ENCODE measurements at places on chromosomes 16 and 17.
A peak's percentile ranks its signal among the peaks of the same experiment; 100 is the strongest.

DNA sequence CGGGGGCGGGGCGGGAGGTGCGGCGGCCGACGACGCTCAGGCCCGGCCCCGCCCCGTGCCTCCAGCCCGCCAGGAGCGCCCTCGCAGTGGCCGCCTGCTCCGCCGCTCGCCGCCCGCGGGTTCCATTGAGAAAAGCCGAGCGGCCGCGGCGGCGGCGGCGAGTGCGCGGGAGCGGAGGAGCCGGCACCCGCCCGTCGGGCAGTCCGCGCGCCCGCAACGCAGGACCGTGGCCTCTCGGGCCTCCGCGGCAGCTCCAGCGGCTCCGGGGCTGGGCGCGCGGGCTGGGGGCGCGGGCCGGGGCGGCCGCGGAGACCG, at the start of gene ZFPM1:
TSS of gene ZFPM1 (plus strand) at position 64 of the 315 bp plus-strand sequence. CDS start 359 bp downstream, outside the sequence.
- no peak for DNase-seq

- peak; percentile 65 for DNase-seq
These were observed 14.7 kb upstream of the SLX4 start for GRCh38 chr16:3625911-3626732.

DNA sequence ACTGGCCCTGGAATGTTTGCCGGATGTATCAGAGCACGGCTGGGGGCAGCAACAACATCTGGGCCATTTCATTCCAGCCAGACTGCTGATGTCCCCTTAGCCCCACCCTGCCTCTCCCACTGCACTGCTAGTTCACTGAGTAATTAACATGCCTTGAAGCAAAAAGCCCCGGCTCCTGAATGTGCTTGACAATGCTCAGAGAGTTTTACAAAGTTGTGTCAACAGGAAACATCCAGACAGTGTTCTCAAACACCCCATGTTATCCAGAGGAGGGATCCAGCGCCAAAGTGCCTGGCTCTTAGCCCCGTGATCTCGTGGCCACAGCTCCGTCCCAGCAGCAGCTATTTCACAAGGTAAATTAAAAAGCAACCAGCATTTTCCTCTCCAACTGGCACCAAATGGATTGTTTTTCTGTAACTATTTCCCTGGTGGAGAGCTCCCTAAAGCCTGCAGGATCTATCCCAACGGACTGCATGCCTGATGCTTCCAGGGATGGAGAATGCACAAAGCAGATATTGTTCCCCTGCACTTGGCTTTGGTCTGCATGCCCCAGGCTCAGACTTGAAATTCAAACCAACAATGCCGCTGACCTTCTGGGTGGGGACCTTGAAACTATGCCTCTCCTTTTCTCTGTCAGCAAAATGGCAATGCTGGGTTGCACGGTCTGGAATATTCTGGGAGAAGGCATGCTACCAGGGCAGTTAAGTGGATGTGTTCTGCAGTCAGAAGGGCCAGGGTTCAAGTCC, 115.6 kb upstream of the CDH5 start:
- DNase-seq = no peak

DNA sequence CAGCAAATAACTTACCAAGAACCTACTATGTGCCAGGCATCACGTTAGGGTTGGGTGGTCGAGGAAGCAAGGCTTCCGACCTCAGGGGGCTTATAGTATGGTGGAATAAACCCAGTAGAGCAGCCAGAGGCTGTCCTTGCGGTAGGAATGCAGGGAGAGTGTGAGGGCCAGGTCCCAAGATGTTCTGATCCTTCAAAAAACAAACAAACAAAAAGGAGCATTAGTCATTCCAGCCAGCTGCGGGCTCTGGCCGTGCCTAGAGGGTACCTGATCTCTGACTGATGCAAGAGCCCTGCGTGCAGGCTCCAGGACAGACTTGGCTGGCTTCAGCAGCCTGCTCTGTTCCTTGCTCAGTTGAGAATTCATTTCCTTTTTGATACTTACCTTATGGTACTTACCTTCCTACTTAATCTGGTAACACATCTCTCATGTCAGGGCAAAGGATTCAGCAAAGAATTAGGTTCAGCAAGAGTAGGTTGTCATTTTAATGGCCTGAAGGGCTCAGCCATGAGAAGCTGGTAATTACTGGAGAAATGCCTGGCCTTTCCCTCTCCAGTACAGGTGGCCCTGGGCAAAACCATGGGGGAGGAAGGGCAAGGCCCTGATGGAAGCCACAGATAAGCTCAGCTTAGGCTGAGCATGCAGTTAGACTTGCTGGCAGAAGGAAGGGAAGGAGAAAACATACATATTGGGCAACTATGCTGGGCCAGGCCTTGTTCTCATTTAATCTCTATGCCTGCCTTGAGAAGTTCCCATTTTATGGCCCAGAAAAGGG, 18.4 kb downstream of the CYB5D2 start:
- no peak for DNase-seq

GRCh38 chr17:78879635-78880186, 23.3 kb downstream of the CEP295NL start:
- DNase-seq = peak; percentile 78

All from inflammatory macrophage (primary cell).